ENCODE measurements at places on chromosomes 13 and 19.

GRCh38 chr13:50731400-50731799 is 112.1 kb downstream of the DLEU7 start:
- peak; percentile 36 for DNase-seq

DNA sequence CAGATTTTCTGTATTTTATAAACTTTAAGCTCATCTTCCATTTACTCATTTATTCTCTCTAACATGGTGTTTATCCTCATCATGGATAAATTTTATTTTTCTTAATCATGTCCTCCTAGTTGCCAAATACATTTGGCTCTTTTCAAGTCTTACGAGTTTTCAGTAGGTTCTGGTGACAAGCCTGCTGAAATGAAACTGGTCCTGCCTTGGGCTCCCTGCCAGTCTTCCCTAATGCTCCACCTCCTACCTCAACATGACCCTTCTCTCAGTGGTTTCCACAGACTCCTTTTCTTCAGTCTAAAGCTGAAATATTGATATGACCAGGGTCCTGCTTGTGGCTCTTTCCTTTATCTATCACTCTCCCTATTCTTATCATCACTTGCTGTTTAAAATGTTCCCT is 81.2 kb downstream of the TRPC4 start:
- DNase-seq: no peak

DNA sequence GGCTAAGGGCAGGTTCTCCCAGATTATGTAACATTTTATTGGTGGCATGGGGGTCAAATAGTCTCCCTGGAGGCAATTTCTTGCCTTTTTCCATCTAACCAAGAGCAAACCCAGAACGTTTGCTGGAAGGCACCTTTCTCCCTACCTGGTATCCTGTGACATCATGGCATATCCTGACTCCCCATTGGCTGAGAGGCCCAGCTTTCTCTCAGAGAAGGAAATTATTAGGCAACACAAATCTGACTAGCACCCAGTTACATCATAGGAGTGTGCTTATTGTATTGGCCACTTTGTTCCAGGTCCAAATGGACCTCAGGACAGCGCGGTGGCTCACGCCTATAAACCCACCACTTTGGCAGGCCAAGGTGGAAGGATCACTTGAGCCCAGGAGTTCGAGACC is 13.0 kb downstream of the NTN5 start:
- DNase-seq: no peak

GRCh38 chr13:75202981-75203380 is 279.0 kb downstream of the TBC1D4 start:
- no peak for DNase-seq

All from AG08396 (cell line).